ENCODE measurements at places on chromosomes 5 and 9.

- no peak for DNase-seq
Measured at GRCh38 chr5:178335302-178336030, 102.9 kb upstream of the PHYKPL start.

DNA sequence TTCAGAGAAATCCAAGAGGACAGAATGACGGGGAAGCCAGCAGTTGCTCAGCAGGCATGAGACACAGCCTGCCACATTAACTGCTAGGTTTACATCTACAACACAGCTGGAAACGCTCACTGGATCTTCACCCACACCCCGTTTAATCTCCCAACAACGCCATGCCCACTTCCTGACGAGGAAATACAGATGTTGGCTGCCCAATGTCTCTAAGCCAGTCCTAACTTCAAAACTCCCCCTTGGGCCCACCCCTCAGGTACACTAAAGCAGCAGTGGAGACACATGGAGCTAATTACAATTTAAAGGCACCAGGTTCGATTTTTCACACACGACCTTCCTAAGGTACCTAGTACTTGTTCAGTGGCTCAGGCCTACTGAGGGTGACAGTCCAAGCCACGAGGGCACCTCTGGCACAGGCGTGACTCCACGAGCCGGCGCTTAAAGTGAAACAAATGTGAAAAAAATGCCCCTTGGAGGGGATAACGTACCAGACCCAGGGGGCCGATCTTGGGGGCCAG lies 904 bp downstream of the RPL12 start:
- DNase-seq: peak; percentile 41

DNA sequence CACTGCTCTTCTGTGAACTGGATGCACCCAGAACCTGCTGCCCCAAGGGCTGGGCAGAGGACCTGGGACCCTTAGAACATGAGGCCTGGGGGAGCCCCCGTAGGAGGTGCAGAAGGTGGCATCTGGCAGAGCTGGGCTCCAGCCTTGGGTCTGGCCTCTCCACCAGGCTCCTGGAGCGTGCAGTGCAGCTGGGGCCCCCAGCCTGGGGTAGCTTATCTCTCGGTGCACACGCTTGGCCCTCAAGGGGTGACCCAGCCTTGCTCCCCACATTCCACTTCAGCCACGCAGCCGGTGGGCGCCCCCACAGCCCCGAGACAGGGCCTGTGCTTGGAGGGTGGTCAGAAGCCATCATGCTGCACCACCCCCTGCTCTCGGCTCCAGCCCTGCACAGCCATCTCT lies 5.6 kb upstream of the NR5A1 start:
- DNase-seq: no peak

- peak; percentile 32 for DNase-seq
Measured at GRCh38 chr5:135269199-135269598, 129.8 kb downstream of the MACROH2A1 start.

DNA sequence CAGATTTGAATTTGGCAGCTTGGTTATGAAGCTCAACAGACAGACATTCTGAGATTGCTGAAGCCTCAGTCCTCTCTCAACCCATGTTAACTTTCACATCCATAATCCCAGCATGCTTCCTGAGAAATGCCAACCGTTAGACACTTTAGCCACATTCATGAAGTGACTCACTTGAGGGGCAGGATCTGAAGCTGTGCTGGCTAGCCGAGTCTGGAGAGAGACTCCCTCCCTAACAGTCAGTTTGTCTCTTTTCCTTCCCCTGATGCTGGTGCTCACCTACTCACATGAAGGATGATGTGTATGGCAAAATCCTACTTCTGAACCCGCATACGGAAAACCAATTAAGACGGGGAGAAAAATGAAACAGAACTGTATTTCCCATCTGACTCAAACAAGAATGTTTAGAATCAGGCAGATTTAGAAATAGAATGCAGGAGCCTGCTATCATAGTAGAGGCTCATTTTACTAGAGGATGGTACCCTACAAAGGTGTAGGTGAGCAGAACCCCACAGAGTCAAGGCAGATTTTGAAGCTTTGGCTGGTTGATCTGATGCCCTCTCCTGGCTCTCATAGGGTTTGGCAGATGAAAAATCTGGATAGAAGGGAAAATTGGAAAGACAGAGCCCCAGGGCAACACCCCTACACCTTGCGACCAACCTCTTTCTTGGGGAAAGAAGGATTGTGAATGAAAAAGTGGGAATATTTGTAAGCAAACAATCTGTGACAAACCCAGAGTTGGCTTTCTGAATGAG lies 150.9 kb upstream of the LHFPL2 start:
- DNase-seq: peak; percentile 63

- no peak for DNase-seq
Measured at GRCh38 chr9:94584555-94584954, 9.1 kb downstream of the FBP2 start.
